ENCODE measurements at places on chromosomes 1 and 21.

DNA sequence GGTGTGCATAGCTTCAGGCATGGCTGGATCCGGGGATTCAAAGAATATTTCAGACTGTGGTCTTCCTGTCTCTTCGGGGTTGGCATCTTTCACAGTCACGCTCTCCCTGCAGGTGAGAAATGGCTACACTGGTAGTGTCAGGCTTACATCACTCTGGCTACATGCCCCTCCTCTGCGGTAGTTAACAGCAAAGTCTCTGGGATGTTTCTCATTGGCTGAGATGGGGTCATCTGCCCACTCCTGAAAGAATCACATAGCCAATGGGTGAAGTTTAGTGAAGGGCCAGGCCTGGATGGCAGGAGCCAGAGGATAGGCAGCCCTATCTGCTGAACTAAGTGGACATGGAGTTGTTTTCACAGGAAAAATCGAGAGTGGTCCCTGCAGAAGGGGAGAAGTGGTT lies 356.5 kb downstream of the MATN1 start:
- DNase-seq = no peak

DNA sequence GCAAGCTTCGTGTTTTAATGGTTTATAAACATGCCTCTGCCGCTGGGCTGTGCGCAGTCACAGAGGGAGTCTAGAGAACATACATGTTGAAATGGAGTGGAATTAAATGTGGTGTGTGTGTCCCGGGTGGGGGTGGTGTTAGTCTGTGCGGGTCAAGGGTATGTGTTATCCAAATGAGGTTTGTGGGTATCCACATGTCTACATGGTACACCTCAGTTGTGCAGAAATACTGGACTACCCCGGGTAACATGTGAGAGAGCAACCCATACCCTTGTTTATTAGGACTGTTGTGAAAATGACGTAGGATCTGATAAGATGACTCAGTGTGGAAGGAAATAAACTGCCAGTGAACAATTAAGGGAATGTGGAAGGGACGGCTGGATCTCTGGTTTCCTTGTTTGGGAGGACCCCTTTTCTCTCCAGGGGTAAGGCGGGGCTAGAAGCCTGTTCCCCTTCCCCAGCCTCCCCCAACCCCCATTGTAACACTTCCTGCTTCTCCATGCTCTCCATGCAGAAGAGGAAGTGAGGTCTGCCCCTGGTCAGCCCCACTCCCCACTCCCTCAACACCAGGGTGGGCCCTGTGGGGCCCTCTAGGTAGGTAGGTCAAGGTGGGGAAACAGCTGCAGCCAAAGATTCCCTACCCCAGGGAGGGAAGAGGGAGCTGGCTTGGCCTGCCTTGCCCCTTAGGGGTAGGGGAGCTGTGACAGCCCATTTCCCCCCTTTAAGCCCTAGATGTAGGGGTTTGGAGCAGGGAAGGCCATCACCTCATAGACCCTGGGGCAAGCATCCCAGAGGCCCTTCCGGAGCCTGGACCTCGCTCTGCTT lies 690 bp downstream of the EPS8L3 start:
- DNase-seq = no peak

- no peak for DNase-seq
Measured at GRCh38 chr1:224623743-224624333, 7.7 kb downstream of the CNIH3 start.

DNA sequence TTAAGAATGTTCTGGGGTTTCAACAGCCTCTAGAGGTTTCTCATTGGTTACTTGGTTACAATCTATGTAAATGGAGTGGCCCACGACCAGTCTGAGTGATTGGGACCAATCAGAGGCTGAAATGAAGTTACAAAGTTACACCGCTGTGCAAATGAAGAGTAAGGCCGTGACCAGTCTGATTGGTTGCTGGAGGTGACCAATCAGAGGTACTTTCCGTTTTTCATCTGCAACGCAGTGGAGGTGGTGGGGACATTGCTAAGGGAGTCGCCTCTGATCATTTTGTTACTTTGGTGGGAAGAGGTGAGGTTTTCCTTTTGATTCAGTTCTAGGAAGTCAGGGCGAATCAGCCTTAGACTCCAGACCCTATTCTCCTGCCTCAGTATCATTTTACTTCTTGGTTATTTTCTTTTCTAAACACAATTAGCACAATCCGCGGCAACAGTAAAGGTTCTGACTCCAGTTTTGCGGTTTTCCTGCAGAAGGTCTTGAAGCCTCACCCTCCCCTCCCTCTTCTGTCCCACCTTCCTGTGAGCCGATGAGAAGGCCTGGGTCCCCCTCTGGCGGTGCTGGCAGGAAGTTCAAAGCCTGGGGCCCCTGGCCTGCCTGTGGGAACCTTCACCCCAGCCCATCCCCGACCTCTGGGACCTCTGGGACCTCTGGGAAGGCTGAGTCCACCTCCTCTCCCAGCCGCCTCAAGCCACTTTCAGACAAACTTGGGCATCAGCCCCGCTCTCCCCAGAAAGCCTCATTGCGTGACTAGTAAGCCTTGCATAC lies 38.7 kb upstream of the TTC34 start:
- no peak for DNase-seq

DNA sequence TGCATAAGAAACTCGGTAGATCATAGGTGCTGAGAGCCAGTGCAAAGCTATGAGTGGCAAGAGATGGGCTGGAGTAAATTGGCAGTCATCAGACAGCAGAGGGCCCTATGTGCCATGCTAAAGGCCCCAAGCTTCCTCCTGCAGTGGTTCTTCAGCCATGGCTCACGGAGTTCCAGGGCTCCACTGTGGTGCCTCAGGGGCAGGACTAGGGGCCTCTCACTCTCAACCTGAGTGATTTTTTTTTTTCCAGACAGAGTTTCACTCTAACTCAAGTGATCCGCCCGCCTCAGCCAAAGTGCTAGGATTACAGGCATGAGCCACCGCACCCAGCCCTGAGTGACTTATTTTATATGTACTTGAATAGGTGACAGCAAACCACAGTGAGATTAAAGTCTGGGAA lies 10.4 kb upstream of the GJA8 start:
- no peak for DNase-seq

- no peak for DNase-seq
Measured at GRCh38 chr1:167330601-167331293, 110.1 kb downstream of the POU2F1 start.

GRCh38 chr1:175154629-175155472 lies 37.7 kb downstream of the KIAA0040 start:
- DNase-seq = peak; percentile 10

- DNase-seq = no peak
Measured at GRCh38 chr21:43343992-43344886, 82.7 kb downstream of the SIK1 start.

GRCh38 chr1:9193233-9193625 lies 41.3 kb upstream of the H6PD start:
- no peak for DNase-seq

DNA sequence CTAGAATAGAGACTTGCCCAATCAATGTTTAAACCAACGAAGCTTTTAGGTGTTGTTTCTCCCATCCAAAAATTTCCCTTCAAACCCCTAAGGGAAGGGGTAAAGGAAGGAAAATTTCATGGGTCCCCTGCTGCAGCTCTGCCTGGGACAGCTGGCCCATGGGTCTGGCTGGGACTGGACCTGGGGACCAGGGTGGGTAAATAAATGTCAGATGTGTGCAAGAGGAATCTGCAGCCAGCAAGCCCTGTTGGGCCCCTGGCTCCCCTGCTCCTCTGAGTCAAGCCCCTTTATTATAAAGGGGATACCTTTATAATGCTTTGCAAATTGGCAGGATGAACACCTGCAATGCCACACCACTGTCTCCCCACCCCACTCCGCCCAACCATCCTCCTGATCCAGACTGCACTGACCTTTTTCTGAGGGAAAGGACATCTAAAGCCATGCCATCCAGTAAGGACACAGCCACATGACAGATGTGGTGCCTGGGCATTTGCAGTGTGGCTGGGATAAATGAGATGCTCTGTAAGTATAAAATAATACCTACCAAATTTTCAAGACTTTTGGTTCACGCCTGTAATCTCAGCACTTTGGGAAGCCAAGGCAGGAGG lies 1.9 kb upstream of the TMEM125 start:
- no peak for DNase-seq

- peak; percentile 47 for DNase-seq
Measured at GRCh38 chr1:52365071-52365745, 797 bp downstream of the CC2D1B start.

- no peak for DNase-seq
Measured at GRCh38 chr1:25891606-25892005, 14.6 kb downstream of the STMN1 start.

DNA sequence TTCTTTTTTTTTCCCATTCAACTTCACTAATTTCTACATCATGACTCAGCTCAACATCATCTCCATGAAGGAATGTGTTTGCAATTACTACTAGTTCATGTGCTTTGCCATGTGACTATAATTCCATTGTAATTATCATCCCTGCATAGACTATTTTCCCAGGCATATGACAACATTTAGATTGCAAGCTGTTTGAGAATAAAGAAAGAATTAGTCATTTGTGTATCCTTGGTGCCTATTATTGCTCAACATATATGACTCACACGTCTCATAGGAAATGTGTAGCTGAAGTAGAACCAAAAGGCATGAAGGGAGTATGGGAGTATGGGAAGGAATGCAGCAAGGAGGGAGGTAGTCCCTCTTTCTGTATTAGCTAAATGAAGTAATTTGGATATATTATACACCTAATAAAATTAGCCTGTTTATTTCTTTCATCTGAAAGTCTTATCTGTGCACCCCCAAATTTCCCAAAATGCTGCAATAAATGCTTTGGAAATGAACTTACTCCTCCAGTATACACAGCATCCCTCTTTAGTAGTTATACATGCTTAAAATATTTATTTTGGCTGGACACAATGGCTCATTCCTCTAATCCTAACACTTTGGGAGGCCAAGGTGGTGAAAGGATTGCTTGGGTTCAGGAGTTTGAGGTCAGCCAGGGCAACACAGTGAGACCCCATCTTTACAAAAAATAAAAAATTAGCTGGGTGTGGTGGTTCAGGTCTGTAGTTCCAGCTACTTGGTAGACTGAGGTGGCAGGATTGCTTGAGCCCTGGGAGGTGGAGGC lies 316.9 kb upstream of the ADGRL4 start:
- no peak for DNase-seq

GRCh38 chr1:42321731-42322130 lies 13.3 kb downstream of the FOXJ3 start:
- DNase-seq = no peak

Measured in caudate nucleus (tissue), 63 donors.